ENCODE measurements at places on chromosomes 12 and 14. TPM values are rescaled to one million over a fixed set of nuclear protein-coding genes. Genes with fewer than 3 reads are reported as not detected.

GRCh38 chr12:130491421-130492357, 154.0 kb downstream of the PIWIL1 start:
- no peak for DNase-seq

GRCh38 chr12:107344035-107344808, 250.9 kb upstream of the CRY1 start:
- DNase-seq: peak; percentile 57

DNA sequence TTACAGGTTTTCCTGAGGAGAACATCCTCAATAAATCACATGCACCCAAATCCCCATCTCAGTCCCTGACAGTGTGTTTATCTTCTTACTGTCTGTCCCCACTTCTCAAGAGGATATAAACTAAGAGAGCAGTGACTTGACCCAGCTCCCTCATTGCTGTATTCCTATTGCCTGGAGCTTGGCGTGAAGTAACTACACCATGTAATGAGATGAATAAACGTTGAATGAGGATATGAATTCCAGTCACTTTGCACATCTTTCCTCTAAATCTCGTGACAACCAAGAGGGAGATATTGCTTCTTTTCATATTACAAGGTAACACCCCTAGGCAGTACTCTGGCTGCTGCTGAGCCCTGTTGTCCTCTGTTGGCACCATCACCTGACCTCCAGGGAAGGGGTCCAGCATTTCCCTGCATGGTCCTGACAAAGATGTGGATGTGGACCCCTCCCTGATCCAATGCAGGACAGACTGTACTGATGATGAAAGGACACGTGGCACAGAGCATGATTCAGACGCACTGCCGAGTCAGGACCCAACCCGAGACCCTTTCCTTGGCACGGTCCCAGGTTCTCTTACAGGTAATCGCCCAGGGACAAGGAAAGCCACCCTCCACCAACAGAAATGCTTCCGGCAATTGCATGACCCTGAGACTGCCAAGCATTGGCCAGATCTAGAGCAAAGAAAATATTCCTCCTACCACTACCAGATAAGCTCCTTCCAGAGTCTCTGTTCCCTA, 47.7 kb upstream of the CPM start:
- DNase-seq: no peak

GRCh38 chr12:91094032-91094662, 17.1 kb downstream of the LUM start:
- DNase-seq: no peak

GRCh38 chr12:57112492-57113294, 1.5 kb upstream of the STAT6 start:
- no peak for DNase-seq

The CCNB1IP1 gene
- 30.8 TPM for total RNA-seq
